Activated CD4-positive, alpha-beta T cell treated with anti-CD3 and anti-CD28 coated beads, Interleukin-2, amount 50 U/mL, for 4 hours (primary cell): ENCODE measurements at places on chromosomes 1 and 21.

DNA sequence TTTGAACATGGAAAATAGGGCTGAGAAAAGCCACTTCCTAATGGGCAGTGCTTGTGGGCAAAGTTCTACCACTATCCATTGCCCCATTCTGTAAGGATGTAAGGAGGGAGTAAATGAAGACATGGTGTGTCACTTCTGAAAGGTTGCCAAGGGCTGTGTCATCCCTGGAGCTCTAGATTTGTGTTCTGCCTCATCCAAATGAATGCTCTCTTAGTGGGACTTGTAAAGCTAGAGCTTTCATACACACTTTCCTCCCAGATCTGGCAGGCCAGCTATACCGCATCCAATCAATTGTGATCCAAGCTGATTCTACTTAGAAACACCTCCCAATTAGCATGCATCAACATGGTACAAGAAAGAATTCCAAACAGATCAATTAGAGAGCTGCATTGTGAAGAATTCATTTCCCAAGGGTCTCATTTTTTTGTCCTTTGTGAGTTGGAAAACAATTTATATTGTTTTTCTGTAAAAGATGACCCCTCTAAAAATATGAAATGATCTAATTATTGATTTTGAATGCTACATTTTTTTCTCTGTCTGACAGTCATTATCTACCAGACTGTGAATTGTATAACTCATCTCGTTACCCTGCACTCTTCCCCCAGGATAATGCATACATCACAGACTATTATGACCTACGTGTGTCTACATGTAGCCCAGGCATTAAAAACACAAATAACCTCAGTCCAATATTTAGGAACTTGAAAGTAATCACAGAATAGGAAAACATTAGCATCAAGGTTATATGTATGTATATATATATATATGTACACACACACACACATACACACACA is 117.1 kb upstream of the DUSP10 start:
- DNase-seq: no peak

DNA sequence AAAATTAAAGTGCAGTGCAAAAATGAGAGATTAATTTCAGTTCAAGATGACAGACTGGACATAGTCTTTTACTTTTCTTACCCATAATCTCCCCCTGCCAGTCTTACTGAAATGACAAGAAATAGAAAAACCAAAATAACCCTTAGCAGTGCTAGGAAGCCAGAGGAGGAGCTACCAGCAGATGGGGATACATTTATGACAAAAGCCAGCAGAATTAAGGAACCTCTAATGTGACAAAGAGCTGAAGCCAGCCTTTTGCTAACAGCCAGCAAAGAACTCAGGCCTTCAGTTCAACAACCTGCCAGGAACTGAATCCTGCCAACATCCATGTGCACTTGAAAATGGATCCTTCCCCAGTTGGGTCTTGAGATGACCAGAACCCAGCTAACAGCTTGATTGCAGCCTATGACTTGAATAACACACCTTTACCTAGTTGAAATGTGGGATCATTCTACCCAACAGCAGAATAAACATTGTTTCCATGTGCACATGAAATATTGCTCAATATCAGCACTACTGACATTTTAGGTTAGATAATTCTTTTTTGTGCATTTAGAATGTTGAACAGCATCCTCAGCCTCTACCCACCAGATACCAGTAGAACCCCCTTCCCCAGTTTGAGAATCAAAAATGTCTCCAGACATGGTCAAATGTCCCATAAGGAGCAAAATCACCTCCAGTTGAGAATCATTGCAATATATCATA is 7.9 kb upstream of the TRAF5 start:
- no peak for DNase-seq

DNA sequence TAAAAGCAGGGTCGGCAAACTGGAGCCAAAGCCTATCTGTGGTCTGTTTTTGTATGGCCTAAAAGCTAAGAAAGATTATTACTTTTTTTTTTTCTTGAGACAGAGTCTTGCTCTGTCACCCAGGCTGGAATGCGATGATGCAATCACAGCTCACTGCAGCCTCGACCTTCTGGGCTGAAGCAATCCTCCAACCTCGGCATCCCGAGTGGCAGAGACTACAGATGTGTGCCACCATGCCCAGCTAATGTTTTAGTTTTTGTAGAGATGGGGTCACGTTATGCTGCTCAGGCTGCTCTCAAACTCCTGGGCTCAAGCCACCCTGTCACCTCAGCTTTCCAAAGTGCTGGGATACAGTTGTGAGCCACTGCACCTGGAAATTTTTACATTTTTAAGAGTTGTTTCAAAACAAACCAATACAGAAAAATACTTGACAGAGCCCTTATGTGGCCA is 6.5 kb upstream of the GLRX2 start:
- DNase-seq: no peak

DNA sequence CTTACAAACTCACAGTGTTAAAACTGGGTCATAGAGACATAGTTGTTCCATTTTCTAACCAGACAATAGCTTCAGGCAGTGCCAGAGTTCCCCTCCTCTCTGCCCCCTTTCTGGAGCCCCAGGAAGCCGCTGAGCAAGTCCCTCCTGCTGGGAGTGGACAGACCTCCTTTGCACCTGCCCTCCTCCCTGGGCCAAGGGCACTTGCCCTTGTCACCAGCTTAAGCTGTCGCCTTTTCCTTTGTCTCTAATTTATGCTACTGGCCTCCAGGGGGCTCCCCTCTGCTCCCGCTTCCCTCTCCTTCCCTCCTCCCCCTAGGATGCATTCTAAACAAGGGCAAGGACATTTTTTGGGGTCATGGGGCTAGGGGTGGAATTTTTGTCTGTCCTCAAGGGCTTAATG is 182.4 kb downstream of the MIS18A start:
- no peak for DNase-seq

DNA sequence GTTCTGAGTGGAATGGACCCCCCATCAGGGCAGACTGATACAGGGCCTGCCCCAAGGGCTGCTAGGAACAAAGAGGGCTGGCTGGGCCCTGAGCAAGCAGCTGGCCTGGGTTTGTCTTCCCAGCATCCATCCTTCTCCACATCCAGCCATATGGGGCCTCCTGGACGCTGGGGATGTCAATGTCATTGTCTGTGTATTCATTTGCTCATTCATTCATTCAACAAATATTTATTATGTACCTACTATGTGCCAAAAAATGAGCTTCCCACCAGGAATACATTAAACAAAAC is 15.6 kb upstream of the ECE1 start:
- no peak for DNase-seq

- no peak for DNase-seq
Measured at GRCh38 chr1:94481473-94481933, 60.1 kb downstream of the F3 start.

DNA sequence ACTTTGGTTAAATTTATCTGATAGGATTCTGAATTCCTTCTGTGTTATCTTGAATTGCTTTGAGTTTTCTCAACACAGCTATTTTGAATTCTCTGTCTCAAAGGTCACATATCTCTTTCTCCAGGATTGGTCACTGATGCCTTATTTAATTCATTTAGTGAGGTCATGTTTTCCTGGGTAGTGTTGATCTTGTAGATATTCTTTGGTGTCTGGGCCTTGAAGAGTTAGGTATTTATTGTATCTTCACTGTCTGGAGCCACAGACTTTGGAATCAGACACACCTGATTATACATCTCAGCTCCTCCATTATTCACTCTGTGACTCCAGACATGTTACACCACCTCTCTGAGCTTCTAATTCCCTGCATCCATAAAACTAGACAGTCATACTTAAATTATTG is 34.2 kb upstream of the ETS2 start:
- no peak for DNase-seq
